ENCODE measurements at places on chromosomes 1 and 21.

GRCh38 chr1:68819190-68819829, 322.4 kb upstream of the DEPDC1 start:
- H3K4me1 ChIP-seq = no peaks in the 10 kb centered on the region
- H3K36me3 ChIP-seq = peaks cover 1% of the 10 kb centered on the region
- H3K4me3 ChIP-seq = no peak overlapping the region
- no peak overlapping the region for H3K27ac ChIP-seq
- H3K27me3 ChIP-seq = no peaks in the 10 kb centered on the region

DNA sequence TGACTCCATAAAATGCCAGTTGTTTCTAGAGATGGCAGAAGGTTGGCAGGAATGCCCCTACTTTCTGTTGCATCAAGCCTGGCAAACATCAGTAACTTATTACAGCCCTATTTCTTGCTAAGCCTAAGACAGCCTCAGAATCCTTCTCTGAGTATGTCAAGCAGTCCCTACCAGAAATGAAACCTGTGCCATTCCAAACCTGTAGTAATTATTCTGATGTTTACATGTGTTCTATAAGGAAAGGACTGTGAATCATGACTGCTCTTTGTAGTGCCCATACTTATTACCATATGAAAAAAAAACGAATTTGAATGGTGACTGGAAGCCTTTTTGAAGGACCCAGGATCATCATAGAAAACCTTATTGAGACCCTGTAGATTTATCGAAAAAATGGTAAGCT, 5.4 kb downstream of the CDCA8 start:
- H3K36me3 ChIP-seq = peaks cover 2% of the 10 kb centered on the region
- H3K4me3 ChIP-seq = no peak overlapping the region
- H3K27me3 ChIP-seq = no peaks in the 10 kb centered on the region
- peaks cover 13% of the 10 kb centered on the region for H3K4me1 ChIP-seq
- H3K27ac ChIP-seq = no peak overlapping the region

DNA sequence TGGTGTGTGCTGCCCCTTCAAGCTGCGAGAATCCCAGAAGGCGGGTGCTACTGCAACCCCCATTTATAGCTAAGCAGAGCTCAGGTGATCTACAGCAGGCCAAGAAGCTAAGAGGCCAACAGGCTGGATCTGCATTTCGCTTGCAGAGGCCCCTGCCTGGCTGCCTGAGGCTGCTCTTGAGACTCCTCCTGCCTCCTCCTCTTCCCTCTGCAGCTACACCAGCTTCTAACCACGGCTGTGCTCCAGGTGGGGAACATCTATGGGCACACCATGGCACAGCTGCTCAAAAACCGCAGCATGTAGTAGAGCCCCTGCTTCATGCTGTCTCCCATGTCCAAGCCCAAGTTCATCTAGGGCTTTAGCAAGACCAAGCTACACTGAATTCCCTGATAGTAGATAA, 72.9 kb upstream of the ZNF678 start:
- H3K36me3 ChIP-seq = no peaks in the 10 kb centered on the region
- H3K4me3 ChIP-seq = no peak overlapping the region
- no peak for DNase-seq
- H3K27ac ChIP-seq = no peak overlapping the region
- no peaks in the 10 kb centered on the region for H3K27me3 ChIP-seq

DNA sequence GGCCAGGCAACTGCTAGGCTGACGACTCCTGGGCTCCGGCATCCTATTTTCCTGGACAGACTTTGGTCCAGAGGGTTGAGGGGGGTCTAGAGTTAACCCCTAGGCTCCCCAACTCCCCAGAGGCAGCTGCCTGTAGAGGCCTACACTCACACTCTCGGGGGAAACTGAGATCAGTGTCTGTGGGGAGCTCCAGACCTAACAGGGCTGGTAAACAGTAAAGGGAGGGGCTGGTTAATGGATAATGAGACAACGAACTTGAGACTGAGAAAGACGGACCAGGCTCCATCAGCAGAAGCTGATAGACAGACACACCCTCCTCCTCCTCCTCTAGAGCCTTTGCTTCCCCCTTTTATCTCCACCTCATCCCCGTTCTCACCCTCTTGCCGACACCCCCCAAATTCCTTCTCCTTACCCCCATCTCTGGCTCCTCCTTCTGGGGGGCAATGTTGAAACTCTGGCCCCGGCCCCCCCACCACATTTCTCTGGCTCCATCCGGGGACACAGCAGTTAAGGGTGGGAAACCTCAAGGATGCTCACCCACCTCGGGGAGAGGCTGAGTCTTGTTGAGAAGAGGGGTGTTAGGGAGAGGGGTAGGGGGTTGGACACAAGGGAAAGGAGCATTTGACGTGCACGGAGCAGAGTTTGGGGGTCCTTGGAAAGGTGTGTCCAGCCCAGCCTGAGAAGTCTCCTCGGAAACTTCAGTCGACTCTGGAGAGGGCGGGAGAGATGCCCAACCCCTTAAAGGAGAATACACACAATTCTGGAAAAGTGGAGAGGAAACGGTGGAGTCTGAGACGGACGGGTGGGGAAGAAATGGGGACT, at the start of gene MTMR11:
TSS of gene MTMR11 (minus strand) at position 710 of the 822 bp plus-strand sequence. CDS start at position 478, 232 bp downstream.
- peaks cover 6% of the 10 kb centered on the region for H3K4me1 ChIP-seq
- peaks cover 23% of the 10 kb centered on the region for H3K27me3 ChIP-seq

DNA sequence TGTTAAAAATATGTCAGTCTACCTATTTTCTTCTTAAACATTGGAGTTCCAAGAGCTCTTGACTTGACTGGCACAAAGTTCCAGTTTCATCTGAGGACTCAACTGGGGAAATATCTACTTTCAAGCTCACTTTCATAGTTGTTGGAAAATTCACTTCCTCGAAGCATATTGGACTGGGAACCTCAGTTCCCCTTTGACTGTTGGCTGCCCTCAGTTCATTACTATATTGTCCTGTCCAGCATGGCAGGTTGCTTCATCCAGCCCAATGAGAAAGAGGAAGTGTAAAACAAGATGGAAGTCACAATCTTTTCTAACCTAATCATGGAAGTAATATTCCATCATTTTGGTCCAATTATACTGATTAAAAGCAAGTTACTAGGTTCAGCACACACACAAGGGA, 54.3 kb downstream of the ZNF697 start:
- no peaks in the 10 kb centered on the region for H3K36me3 ChIP-seq
- H3K4me3 ChIP-seq = no peak overlapping the region
- no peaks in the 10 kb centered on the region for H3K4me1 ChIP-seq
- H3K27me3 ChIP-seq = peaks cover 11% of the 10 kb centered on the region
- H3K27ac ChIP-seq = no peak overlapping the region

DNA sequence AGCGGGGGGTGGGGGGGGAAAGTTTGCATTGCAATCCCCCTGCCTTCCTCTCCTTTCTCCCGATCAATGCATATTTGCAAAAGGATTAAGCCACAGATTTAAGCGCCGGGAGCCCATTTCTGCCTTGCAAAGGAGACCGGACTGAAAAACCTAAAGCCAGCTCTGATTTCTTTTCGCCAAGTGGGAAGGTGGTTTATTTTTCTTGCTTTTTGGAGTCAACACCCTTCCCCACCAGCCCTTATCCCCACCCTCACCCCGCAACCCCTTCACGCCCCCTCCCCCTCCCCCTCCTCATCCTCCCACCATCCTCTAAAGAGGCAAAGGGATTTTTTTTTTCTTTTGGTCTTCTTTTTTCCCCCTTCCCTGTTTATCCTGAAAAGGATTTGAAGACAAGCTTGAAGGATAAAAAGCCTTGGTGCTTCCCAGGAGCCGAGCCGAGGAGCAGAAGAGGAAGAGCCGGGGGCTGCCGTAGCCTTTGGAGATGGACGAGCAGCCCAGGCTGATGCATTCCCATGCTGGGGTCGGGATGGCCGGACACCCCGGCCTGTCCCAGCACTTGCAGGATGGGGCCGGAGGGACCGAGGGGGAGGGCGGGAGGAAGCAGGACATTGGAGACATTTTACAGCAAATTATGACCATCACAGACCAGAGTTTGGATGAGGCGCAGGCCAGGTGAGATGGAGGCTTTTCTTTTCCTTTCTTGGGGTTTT, 513 bp downstream of the PBX1 start:
- peaks cover 17% of the 10 kb centered on the region for H3K27me3 ChIP-seq
- peak overlapping the region; percentile 67 for H3K4me3 ChIP-seq
- H3K4me1 ChIP-seq = no peaks in the 10 kb centered on the region
- no peak overlapping the region for H3K27ac ChIP-seq

DNA sequence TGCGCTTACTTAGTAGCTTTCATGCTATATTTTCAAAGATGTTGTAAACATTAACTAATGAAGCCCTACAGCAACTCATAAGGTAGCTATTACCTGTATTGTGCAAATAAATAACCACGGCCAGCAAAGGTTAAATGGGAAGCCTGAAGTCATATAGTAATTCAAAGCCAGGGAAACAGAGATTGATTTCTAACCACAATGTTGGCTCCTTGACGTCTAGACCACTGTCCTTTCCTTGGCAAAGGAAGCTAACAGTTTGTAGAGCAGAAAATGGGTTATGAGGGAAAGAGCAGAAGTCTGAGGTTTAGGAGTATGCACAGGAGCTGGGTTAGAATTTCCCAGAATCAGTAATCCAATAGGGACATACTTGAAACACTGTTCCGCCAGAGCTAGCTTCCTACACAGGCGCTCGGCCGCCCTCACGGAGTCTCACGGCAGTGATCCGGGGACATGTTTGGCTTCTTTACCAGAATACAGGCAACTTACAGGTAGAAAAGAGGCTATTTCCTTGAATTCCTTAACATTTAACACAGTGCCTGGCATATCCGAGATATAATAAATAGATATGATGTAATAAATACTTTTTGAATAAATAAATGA, 298.8 kb upstream of the LYPLAL1 start:
- no peak overlapping the region for H3K27ac ChIP-seq
- H3K4me3 ChIP-seq = no peak overlapping the region
- no peaks in the 10 kb centered on the region for H3K27me3 ChIP-seq
- no peaks in the 10 kb centered on the region for H3K4me1 ChIP-seq

GRCh38 chr1:205676597-205676996, 3.7 kb downstream of the SLC45A3 start:
- peaks cover 27% of the 10 kb centered on the region for H3K4me1 ChIP-seq
- H3K27ac ChIP-seq = no peak overlapping the region
- peaks cover 19% of the 10 kb centered on the region for H3K27me3 ChIP-seq
- peaks cover 2% of the 10 kb centered on the region for H3K36me3 ChIP-seq
- DNase-seq = no peak
- H3K4me3 ChIP-seq = no peak overlapping the region

DNA sequence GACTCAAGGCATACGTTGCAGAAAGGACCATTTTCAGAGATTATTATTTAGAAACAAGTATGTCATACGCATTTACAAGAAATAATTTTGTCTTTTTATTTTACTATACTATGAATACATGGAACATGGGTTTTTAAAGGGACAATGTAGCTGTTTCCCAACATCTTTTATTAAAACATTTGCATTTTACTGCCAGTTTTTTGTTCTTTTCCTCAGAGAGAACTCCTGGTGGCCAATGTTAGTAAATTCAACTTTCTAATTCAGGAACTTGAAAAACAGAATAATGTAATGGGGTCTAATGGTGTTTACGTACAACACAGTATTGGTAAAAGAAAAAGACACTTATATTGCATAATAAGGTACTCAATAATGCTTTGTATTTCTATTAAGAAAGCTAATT, 14.9 kb downstream of the PRDM2 start:
- DNase-seq = no peak
- H3K4me1 ChIP-seq = peaks cover 47% of the 10 kb centered on the region
- H3K27me3 ChIP-seq = no peaks in the 10 kb centered on the region

GRCh38 chr1:210558302-210558701, 229.6 kb downstream of the HHAT start:
- no peak for DNase-seq
- peaks cover 11% of the 10 kb centered on the region for H3K4me1 ChIP-seq
- no peaks in the 10 kb centered on the region for H3K36me3 ChIP-seq
- no peak overlapping the region for H3K27ac ChIP-seq
- H3K4me3 ChIP-seq = no peak overlapping the region

- H3K27me3 ChIP-seq = no peaks in the 10 kb centered on the region
- peak overlapping the region; percentile 97 for H3K27ac ChIP-seq
- H3K4me1 ChIP-seq = peaks cover 55% of the 10 kb centered on the region
- DNase-seq = no peak
Observed at GRCh38 chr1:247210062-247210375, 38.2 kb upstream of the ZNF124 start.

- no peak overlapping the region for H3K4me3 ChIP-seq
- H3K4me1 ChIP-seq = peaks cover 65% of the 10 kb centered on the region
- peaks cover 3% of the 10 kb centered on the region for H3K36me3 ChIP-seq
Observed at GRCh38 chr1:110783292-110783918, 89.5 kb upstream of the CD53 start.
